ENCODE measurements at places on chromosomes 6 and 20. TPM values are rescaled to one million over a fixed set of nuclear protein-coding genes. Genes with fewer than 3 reads are reported as not detected.

GRCh38 chr6:6820641-6821238 lies 232.2 kb downstream of the LY86 start:
- no peak for DNase-seq

KIF25 gene
- not detected for total RNA-seq

CSNK2B gene
- 233 TPM for total RNA-seq

- DNase-seq, result no peak
Measured at GRCh38 chr6:32190911-32191677, 1.1 kb upstream of the PBX2 start.

GRCh38 chr6:160378218-160378617 lies 30.0 kb downstream of the SLC22A3 start:
- DNase-seq, result no peak

ALDH8A1 gene
- 0.45 TPM for total RNA-seq

DNA sequence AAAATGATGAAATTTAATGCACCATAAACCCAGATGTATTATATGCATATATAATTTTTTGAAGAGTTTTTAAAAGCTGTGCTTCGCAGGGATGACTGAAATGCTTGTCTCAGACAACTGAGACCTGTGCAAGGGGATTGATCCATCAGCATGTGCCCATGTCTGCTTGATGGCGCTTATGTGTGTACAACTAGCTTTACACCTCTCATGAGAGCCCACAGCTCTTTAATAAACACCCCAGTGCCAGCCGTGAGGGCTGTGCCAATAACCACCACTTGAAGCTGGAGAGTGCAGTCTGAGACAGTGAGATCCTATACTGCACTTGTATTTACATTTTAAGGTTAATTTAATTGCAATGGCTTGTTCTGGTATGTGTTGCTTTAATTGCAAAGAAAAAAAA lies 225.5 kb downstream of the BCKDHB start:
- DNase-seq, result no peak

- no peak for DNase-seq
Measured at GRCh38 chr20:33828326-33828844, 17.2 kb downstream of the CHMP4B start.

- DNase-seq, result no peak
Measured at GRCh38 chr20:41657655-41658054, 39.5 kb upstream of the CHD6 start.

MOXD1 gene
- not detected for total RNA-seq

DNA sequence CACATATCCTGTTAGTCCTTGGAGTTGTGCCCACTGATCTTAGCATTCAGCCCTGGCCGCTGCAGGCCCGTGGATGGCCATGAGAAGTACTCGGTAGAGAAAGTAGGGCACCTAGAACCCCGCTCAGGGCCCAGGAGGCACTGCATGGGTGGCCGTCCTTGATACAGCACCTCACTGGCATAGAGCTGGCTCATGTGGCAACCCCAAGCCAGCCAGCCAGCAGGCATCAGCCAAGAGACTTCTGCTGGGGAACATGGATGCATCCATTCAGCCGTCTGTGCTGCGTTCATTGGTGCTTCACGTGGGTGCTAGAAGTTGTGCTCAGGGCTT lies 10.6 kb downstream of the PYGB start:
- no peak for DNase-seq

DNA sequence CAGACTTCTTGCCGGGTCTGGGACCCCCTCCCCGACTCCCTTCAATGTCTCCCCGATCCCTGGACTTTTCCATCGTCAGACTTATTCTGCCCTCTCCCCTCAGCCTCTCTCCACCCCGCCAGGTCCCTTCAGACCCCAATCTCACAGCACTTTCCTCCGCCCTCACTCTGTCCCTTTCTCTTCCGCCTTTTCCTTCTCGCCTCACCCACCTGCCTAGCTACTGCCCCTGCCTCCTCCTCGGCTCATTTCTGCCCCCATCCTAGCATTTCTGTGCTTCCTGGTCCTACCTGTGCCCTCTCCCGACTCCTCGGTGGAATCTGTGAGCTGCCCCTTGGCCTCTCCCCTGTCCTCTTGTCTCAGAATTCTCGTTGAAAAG lies 616 bp downstream of the CHMP4B start:
- peak; percentile 41 for DNase-seq

DNA sequence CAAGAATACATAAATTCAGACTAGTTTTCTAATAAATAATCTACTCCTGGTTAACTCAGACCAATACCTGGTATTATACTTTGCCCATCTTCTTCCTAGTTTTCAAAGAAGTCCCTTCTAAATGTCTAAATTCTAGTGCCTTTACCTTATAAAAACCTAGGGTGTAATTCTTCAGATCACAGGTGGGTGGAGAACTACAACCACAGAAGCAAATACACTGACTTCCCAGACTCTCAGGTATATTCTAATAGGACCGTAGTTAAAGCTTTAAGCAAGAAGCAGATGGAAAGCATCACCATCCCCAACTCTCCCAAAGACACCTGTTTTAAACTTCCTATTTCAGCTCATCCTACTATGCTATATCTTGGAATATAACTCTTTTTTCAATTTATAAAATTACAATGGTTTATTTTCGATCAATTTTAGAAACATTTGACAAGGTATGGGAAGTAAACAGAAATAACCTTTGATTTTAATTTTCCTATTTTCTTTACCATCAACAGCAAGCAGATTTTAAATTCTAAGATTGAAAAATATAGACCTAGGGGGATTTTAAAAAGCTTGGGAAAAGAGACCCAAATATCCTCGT lies 15.8 kb downstream of the MAN1A1 start:
- no peak for DNase-seq

DNA sequence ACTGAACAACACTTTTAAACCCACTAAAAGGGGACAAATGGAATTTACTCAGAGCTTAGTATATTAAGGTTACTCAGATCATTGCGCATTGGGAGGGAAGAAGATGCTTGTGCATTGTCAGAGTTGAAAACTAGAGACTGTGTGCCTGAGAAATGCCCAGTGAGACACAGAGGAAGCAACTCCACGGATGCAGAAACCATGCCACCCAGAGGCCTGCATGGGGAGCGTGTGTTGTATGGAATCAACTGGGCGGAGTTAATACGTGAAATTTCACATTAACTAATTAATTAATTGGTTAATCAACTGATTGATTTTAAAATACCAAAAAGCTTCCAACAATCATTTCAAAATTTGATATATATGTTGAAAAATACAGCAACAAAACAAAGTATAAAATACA lies 391.6 kb downstream of the PLCB1 start:
- no peak for DNase-seq

DNA sequence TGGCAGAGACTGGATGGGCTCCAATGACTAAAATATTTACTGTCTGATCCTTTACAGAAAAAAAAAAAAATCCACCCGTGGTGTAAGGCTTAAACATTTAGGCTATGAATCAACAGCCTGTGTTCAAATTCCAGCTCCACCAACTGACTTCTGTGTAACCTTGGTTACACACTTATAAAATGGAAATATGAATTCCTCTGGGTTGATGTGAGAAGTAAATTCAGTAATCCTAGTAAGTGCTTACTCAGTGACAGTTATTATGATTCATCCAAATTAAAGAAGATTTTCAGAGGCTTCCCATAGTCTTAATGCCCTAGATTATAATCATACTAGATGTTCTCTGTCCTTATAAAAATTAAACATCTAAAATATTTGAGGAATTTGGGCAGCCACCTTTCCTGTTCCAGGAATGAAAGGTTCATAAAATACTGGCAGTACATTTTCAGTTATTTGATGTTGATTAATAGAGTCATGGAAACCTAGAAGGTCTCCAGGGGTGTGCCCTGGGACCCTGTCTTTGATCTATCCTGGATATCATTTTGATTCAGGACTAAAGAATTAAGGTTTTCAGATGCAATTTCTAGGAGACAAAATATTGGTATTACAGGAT lies 180.3 kb upstream of the ZNF217 start:
- no peak for DNase-seq

- no peak for DNase-seq
Measured at GRCh38 chr6:37538107-37538506, 38.4 kb upstream of the CCDC167 start.

DAAM2 gene
- not detected for total RNA-seq

ARG1 gene
- not detected for total RNA-seq

EDN1 gene
- total RNA-seq, result not detected

GRCh38 chr20:9215539-9215938 lies 146.7 kb downstream of the PLCB4 start:
- DNase-seq, result no peak

GRCh38 chr6:155486721-155487294 lies 31.2 kb upstream of the NOX3 start:
- no peak for DNase-seq

- no peak for DNase-seq
Measured at GRCh38 chr6:125656287-125656870, 93.1 kb upstream of the HEY2 start.

DNA sequence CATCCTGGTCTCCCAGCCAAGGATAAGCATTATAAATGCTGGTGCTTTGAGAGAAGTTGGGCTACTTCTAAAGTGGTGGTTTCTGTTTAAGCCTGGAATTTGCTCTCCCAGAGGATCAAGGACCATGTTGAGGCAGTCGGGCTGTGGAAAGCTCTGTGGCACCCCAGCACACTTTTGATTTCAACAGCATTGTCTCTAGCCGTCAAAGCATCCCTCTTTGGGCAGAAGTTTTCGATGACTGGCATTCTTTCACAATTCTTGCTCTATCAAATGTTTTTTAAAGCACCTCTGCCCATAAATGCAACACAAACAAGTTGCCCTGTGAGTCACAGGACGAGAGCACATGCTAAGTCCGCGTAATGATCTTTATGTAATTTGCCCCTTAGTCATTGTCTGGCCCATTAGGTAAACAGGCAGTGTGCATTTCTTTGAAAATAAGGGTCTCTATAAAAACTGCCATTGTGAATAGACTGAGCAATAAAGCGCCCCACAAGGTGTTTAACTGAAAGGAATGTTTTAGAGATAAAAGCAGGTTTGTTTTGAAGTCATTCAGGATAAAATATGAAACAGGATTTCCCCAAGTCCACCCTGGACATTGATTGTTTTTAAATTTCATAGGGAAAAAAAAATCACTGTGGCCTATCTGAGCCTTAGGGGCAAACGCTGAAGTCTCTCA lies 44.7 kb upstream of the FOXQ1 start:
- DNase-seq, result no peak

DNA sequence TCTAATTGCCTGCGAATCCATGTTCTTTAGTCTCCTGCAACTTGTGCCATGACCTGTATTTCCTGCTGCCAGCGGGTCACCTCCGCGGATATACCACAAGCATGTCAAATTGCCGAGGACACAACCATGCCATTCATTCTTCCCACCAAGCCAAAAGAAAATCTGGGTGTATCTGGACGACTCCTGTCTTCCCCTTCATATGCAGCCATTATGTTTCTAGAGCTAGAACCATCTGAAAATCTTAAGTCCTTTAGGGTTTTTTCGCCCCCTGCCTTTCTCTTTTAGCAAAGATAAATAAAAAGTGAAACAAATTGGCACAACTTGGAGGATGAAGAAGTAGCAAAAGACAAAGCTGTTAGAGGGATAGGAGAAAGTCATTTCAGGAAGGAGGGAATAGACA lies 242.6 kb downstream of the ARID1B start:
- DNase-seq, result no peak

GRCh38 chr20:20201124-20201523 lies 148.8 kb downstream of the CFAP61 start:
- no peak for DNase-seq

GRCh38 chr20:8470156-8470555 lies 338.1 kb downstream of the PLCB1 start:
- DNase-seq, result no peak

DNA sequence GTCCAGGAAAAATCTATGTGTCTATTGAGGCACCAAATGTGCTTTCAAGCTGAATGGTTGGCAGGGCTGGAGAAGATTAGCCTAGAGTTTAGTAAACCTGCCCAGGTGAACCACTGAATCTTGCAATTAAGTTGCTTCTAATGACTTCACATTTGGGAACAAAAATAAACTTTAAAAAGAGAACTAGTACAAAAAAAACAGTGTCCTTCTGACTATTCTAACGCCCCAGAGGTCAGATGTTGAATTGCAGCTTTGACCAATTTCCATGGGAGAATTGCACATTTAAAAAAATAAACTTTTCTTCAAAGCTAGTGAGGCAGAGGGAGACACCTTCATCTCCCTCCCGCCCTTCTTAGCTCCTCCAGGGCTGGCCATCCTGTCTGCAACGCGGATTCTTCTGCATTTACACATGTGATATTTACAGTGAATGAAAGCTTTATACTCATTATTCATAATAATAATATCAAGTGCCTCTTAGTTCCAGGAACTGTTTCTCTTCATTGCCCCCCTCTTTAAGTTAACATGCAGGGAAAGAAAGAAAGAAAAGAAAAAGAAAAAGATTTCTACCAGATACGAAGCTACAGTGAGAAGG lies 270.2 kb downstream of the SMOC2 start:
- no peak for DNase-seq

- no peak for DNase-seq
Measured at GRCh38 chr20:46343348-46343974, 35.2 kb upstream of the CDH22 start.

DNA sequence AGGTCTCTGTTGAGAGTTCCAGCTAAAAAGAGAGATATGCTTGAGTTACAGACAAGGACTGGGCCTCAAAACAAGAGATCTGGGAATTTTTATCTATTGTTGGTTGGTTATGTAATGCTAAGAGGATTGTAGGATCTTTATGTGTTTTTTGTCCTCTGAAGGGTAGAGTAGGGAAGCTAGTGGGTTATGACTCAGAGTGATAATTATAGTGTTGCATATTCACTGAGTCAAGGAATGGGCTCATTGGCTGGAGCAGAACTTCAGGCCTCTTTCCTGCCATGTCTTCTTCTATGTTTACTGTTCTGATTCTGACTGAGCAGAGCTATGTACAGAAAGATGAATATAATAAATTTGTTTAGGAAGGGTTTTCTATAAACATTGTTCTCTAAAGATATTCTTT lies 66.1 kb upstream of the NOX3 start:
- no peak for DNase-seq

DNA sequence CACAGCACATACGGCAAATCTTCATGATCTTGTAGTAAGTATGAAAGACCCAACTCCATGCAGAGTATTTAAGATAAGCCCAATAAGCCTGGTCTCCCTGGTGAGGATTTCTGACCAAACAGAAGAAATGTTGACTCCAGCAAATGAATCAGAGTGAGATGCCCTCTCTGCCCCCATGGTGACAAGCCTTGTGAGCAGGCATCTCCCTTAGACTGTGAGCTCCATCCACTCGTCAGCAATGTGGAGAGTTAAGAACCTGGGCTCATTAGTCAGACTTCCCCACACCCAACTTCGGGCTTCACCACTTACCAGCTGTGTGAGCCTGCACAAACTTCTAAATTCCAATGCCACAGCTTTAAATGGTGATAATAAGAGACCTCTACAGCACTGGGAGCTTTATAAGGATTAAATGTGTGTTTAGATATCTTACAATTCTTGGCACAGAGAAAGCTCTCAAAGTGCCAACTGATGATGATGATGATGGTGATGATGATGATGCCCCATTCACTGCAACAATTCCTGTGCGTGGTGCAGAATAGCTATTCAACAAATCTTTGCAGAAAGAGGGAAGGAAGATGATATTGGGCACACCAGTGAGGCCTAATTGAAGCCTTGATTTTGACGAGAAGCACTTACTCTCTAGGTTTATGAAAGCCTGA lies 253.4 kb upstream of the TAB2 start:
- no peak for DNase-seq

PTCRA gene
- total RNA-seq, result not detected

All from activated CD8-positive, alpha-beta T cell treated with anti-CD3 and anti-CD28 coated beads, Interleukin-2, amount 10 ng/mL, durations not matched to agents 7 days and 5 days (primary cell).